ENCODE measurements at places on chromosomes 5 and 9.

DNA sequence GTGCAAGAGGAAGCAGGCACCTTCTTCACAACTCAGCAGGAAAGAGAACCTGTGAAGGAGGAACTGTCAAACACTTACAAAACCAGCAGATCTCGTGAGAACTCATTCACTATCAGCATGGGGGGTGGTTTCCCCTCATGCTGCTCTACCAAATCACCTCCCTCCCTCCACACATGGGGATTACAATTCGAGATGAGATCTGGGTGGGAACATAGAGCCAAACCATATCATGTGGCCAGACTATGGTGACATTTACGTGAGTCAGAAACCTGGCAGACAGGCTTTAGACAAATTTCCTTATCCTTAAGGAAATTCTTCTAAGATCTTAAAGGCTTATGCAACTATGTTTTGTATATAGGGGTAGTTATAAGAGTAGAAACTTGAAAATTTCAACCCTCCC is 8.7 kb upstream of the AOPEP start:
- no peak for DNase-seq

GRCh38 chr5:124888622-124889485 is 142.4 kb upstream of the ZNF608 start:
- DNase-seq: no peak

GRCh38 chr5:65779643-65780042 is 57.6 kb downstream of the NLN start:
- peak; percentile 8 for DNase-seq

GRCh38 chr5:1249366-1250280 is 24.4 kb downstream of the SLC6A18 start:
- no peak for DNase-seq

- DNase-seq: no peak
These were observed 128.7 kb downstream of the C5orf15 start for GRCh38 chr5:133839721-133840120.

DNA sequence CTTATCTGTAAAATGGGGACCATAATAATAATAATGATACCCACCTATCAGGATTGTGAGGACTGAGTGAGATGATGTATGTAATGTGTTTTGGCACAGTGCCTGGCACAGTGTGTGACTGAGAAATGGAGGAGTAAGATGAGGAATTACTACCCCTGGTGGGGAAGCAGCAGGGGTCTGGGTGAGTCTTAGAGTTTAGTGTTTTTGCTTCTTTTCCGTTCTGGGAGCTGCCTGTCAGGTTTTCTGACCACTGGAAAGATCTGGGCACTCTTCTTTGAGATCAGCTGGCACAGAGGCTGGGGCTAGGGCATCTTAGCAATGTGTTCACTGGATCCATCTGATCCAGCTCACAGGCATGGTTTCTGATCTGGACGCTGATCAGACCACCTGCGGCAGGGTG is 8.5 kb downstream of the LCP2 start:
- no peak for DNase-seq

DNA sequence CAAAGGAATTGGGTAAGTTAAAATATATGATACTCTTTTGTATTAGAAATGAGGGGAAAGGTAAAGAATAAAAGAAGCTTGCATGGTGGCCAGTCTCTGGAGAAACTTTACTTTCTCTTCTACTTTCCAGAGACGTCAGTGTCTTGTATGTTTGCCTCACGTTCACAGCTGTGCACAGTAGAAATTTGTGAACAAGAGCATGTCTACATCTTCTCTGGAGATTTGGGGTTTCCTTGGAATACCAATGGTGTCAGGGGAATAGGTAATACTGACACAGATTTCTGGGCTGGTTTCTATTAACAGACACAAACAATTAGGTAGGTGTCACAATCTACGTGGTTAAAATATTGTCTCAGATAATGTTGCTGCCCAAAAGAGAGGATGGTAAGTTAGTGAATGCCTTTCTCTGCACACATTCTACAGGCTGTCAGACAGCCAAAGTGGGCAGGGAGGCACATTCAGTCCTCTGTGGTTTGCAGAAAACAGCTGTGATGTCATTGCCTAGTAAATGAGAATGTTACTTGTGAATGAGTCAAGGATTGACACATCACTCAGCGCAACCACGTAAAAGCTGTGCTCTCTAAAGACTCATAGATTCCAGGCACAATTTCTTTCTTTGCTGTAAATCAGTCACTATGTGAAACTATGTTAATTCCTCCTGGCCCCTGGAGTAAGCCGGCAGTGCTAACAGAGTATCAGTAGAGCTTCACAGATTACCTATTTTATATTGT is 397.1 kb downstream of the MAN2A1 start:
- DNase-seq: no peak
